ENCODE measurements at places on chromosomes 2 and 18.

DNA sequence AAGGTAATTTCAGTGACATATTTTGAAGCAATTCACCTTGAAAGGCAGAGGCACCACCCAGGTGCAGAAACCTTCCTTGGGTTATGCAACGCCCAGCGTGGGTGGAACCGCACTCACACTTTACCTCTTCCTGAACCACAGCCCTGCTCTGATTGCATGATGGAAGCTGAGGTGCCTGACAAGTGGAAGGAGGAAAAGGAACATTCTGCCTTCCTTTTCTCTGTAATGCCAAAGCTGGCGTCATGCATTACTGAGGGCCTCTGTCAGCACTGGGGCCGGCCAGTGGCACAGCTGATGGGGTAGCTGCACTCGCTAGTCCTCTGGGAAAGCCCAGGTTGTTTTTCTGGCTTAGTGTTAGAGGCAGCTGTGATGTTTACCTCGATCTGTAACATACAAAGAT lies 266.5 kb downstream of the NEDD4L start:
- no peak for DNase-seq

DNA sequence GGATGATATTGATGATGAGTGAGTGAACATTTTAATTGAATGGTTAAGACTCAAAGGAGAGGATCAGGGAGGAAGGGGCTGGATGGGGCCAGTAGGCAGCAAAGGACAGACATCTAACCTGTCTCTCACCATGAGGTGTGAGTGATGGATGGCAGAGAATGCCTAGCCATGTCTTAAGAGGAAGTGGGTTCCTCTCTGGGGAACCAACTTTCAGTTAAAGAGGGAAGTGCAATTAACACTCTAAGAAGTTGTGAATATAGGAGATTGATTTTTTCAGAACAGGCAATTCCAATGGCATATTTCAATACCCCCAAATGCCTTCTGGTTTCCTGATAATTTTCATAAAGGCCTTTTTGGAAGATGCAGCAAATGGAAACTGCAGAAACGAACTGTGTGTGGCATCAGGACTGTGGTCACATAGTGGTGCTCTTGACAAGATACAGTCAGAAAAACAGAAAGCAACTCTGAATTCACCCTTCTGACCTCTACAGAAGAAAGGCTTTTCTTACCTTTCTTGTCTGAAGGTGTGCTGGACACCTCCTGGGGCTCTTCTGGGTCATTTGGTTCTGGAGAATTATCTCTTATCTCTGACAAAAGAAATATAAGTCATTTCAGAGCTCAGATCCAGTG lies 10.2 kb downstream of the SP110 start:
- DNase-seq: no peak

DNA sequence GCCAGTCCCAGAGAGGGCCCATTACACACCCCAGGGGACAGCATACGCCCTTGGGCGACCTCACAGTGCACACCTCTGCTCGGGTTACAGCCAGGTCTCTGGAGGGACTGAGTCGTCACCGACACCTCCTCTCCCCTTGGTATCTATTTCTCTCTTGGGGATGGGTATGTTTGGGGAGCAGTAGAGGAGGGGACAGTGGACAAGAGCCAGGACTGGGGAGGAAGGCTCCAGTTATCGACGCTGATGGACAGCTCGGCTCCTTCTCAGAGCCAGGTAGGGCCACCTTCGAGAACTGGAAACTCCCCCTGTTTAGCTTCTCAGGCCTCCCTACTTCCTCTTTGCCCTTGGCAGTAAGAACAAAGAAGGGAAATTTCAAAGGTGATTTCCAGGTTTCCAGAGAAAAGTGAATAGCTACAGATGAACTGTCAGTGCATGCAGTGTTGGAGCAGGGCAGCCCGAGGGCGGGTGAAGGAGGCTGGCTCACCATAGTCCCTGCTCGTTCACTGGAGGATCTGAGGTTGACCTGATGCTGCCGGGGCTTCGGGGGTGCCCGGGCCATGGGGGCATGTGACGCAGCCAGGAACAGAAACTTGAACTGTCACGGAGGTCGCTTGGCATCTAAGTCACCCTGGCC lies 4.4 kb upstream of the SEMA4C start:
- no peak for DNase-seq

DNA sequence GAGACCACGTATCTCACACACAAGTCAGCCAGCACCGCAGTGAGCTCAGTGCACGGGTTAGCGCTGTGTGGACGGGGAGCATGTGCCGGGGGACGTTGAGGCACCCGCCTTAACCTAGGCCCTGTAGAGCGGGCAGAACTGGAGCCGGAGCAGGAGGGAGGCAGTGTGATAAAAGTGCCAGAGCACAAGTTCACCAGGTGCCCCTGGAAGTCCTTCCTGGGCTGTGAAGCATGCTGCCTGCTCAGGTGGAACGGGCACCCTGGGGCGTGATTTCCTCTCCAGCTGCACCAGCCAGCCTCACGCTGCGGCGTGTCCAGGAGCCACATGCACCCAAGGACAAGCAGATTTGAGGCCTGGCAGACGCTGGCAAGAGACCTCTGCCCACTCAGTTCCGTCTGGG lies 50.3 kb downstream of the ITGB1BP1 start:
- DNase-seq: no peak

DNA sequence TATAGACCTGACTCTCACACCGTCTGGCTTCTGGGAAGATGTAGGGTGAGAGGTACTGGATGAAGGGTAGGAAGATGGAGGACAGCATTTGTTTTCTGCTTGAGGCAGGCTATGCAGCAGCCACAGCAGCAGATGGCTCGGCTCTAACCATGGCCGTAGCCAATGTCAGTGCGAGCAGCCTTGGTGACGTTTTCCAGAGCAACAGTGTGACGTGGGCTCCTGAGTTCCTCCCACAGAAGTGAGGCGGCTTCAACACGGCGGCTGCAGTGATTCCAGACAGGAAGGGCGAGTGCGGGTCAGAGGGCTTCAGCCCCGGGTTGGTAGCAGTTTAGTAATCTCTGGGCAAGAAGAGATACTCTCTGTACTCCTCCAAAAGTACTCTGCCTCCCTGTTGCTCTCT lies 133.0 kb upstream of the MYT1L start:
- DNase-seq: no peak

- DNase-seq: no peak
These were observed 586.5 kb downstream of the EPHA4 start for GRCh38 chr2:220985561-220985960.

GRCh38 chr2:158818511-158818910 lies 23.4 kb downstream of the DAPL1 start:
- DNase-seq: no peak

DNA sequence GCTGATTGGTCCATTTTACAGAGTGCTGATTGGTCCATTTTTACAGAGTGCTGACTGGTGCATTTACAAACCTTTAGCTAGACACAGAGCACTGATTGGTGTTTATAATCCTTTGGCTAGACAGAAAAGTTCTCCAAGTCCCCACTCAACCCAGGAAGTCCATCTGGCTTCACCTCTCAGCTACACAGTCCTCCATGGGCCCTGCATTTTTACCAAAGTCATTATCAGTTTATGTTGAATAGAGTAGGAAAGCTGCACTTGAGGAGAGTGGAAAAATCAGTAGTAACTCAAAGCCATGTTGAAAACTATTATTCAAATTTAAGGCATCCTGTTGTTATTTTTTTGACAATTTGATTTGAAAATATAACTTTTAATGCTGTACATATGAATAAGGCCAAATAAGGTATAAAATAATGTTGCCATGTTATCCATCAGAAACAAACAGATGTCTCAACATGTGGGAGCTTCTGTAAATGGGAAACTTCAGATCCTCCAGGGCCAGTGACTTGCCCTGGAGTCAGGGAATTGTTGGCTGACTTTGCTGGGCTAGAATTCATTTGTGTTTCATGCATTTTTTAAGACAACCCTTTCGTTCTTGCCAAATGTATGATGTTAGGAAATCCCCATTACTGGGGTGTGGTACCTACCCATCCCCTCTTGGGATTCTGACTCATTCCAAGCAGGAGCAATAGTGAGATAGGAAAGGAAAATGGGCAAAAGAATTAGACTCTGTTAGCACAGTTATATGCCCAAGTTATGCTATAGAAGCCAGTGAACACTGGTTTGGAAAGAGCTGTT lies 37.8 kb upstream of the CCDC195 start:
- no peak for DNase-seq

DNA sequence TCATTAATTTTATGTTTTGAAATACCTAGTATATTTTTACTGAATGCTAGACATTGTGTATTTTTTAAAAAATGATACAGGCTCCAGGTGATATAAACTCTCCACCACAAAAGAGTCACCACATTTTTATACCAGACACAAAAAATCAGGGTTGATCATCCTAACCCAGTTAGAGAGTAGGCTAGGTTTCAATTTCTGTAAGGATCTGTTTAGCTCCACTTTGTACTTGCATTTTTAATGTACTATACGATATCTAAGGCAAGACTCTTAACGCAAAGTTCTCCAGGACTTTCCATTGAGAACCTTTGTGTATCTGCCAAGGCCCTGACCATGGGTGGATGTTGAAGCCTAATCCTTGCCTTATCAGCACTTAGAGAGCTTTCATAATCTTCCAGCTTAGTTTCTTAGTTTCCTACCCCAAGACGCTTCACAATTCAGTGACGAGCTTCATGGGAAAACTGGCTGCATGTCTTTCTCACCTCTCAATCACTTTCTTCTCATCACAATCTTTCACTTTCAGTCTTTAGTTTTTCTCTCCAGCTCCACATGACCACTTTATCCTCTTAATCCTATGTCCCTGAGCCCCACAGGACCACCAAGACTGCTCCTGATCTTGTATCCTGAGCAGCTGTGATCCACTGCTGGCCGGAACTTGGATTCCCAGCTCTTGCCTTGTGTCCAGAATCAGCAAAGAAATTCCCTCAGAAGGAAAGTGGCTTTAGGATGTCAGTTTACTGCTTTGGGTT lies 635.8 kb downstream of the RNF144A start:
- no peak for DNase-seq

- DNase-seq: no peak
These were observed 6.9 kb upstream of the CHRNA1 start for GRCh38 chr2:174771136-174771535.

DNA sequence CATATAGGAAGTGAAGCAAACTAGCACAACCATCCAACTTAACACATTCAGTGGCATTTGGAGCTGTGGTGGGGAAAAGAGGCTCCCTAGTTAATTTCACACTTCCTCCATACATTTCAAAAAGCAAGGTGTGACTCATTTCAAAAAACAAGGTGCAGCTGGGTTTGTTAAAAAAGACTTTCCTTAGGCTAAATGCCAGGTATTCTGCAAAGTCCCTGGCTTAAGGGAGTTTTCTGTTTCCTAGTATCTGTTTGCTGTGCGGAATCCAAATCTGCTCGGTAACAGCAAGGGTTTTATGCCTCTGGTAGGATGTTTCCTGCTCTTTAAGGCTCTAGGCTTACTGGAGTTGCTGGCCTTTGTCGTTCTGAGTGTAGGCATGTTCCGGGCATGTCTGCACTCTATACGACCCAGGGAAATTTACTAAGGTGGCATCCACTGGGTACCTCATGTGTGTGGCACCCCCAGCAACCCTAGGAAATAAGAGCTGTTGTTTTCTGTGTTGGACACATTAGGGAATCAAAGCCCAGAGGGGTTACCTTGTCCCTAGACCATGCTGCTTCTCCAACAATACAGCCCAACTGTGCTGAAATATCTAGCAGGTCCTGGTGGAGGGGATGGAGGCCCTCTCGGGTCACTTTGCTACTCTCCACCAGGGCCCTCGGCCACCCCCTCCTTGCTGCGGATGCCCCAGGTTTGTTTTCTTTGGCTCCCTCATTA lies 634 bp upstream of the MSGN1 start:
- no peak for DNase-seq

DNA sequence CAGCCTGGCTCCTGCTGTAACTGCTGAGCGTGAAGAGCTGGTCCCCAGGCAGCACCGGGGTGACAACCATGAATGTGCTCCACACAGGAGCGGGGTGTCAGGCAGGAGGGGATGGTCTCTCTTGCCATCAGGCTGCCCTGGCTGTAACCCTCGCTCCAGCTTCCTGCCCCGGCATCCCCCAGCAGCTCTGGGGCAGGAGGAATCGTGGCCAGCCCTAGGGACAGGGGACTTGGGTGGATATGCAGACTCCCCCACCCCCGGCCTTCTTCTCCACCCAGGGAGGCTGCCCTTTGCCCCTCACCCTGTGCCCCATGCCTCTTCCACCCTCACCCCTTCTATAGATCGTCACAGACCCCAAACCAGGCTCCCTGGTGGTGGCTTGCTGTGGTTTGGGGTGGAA lies 69.4 kb upstream of the SMAD7 start:
- DNase-seq: no peak

DNA sequence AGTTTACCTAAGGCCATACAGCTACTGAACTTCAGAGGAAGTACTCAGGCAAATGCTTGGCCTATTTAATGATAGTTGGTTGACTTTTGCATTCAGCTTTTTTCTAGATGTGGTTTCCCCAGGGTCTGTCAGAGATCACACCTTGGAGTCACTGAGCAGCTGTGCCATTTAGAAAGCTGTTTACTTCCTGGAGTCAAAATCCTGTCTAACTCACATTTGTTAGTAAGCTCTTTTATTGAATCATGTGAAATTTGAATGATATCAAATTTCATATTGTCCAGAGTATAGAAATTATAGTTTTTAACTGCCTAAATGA lies 7.6 kb upstream of the TRIB2 start:
- DNase-seq: no peak

GRCh38 chr18:63073481-63073880 lies 246.1 kb downstream of the BCL2 start:
- no peak for DNase-seq

DNA sequence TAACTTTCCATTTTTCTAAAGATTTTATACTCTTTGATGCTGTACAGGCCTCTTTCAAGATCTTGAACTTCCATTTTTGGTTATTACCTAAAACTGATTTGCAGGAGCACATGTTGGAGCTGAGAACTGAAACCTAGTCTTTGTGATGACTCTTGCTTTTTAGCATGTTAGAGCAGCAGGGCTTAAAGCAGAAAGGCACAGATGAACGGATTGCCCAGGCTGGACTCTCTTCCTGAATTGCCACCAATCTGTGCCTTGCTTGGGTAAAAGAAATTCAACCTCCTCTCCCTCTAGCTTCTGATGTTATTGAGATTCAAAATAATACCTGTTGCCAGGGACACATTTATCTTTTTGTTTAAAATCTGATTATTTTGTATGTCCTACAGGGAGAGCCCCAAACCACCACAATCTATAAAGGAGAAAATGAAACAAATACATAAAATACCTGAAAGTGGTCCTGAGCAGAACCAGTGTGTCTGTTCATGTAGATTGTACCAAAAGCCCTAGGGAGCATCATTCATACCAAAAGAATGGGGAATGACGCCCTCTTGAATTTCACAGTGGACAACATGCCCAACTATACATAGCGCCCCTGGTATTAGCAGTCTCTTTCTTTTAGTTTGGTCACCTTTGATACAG lies 277.0 kb upstream of the MAP2 start:
- DNase-seq: no peak
